ENCODE measurements at places on chromosomes 3 and 15.

DNA sequence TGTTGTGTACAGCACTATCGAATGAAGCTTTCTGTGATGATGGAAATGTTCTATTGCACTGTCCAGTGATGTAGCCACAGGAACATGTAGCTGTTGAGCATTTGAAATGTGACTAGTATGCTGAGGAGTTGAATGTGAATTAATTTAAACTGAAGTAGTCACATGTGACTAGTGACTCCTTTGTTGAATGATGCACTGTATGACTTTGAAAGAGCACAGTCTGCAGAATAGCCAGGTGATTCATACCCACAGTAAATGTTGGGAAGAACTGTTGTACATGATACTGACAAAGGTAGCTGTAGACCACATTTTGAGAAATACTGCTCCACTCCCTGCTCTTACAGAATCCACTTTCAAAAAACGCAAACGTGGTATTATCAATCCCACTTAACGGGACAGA lies 34.0 kb upstream of the ACTL6A start:
- DNase-seq: peak; percentile 57

GRCh38 chr3:65781594-65781993 lies 257.1 kb downstream of the MAGI1 start:
- no peak for DNase-seq

- no peak for DNase-seq
These were observed 25.1 kb upstream of the ANKRD34C start for GRCh38 chr15:79257454-79257853.

- DNase-seq: no peak
These were observed 353.1 kb upstream of the ALCAM start for GRCh38 chr3:105013657-105014056.

- no peak for DNase-seq
These were observed 360.6 kb upstream of the ATP10A start for GRCh38 chr15:26223720-26224119.

DNA sequence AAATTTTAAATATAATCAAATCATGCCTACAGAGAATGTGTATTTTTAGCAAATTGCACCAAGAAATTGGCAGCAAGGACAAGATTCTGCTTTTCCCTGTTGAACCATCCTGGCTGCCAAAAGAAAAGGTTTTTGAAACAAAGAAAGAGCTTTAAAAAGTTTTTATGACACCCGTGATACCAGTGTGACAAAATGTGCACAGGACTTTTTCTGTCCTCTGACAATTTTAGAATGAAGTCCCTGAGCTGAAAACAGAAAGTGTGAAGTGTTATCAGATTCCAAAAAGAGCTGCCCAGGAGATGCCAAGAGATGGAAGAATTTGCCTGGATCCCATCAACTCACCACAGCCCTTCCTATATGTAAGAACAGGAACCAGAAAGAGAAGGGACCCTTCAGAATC lies 33.2 kb upstream of the TMC3 start:
- DNase-seq: no peak

GRCh38 chr15:69828181-69828828 lies 269.4 kb downstream of the TLE3 start:
- no peak for DNase-seq

- DNase-seq: no peak
These were observed 122.4 kb downstream of the FOXP1 start for GRCh38 chr3:71461114-71461513.

GRCh38 chr15:44595246-44595645 lies 58.3 kb downstream of the EIF3J start:
- DNase-seq: peak; percentile 6

- no peak for DNase-seq
These were observed 1121.5 kb downstream of the NAALADL2 start for GRCh38 chr3:175980486-175981090.

- DNase-seq: no peak
These were observed 21.5 kb upstream of the PTPN23 start for GRCh38 chr3:47359323-47359722.

DNA sequence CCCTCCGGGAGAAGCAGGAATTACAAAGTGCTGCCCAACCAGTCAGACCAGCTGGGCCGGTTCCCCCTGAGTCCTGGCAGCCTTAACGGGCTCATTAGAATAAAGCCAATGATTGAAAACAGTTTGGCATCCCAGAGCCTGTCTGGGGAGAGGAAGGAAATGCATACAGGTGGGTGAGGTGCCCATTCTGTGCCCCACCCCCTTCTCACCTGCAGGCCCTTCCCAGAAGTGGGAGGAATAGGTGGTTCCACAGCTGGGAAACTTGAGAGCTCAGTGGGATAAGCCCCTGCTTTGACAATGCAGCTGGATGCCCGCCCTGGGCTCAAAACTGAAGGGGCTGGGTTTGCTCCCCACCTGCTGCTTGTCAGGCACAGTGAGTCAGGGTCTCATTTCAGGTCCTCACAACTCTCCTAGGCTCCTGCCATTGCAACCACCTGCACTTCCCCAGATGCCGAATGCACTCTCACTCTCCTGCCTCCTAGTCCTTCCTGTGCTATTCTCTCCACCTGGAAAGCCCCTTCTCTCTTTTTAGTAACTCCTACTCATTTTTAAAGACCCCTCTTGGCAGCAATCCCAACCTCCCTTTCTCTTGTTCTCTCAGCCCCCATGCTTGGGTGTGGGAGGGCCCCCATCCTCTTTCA lies 5.5 kb upstream of the BUB1B start:
- DNase-seq: no peak

- no peak for DNase-seq
These were observed 93.0 kb downstream of the ALCAM start for GRCh38 chr3:105459566-105460290.

GRCh38 chr3:9903238-9903624 lies 583 bp downstream of the IL17RE start:
- peak; percentile 55 for DNase-seq

GRCh38 chr15:76987896-76988860 lies 6.7 kb upstream of the PSTPIP1 start:
- DNase-seq: no peak

DNA sequence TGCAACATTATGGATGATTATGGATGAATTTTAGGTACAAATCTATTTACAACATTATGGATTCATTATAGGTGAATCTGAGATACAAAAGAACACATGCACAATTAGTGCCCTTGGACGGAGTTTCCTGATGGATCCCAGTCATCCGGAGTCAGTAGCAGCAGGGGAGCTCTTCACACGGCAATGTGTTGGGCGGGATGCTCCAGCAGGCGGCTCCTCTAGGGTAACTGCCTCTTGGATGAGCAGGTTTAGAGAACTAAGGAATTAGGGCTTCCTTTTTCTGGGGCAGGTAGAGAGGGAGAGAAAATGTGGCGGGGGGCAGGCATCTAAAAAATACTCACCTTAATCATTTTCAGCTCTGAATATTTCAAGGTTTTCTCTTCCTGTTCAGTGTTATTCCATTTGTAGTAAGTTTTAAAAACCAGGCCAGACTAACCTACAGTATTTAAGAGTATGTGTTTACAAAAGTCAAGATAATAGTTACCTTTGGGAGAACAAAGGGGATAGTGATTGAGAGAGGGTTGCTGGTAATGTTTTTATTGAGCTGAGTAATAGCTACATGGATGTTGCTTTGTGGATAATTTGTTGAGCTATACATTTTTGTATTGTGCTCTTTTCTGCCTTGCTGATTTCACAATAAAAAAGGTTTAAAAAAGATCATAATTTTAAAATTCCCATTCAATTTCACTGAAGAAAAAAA lies 27.4 kb upstream of the GOLM2 start:
- peak; percentile 4 for DNase-seq

DNA sequence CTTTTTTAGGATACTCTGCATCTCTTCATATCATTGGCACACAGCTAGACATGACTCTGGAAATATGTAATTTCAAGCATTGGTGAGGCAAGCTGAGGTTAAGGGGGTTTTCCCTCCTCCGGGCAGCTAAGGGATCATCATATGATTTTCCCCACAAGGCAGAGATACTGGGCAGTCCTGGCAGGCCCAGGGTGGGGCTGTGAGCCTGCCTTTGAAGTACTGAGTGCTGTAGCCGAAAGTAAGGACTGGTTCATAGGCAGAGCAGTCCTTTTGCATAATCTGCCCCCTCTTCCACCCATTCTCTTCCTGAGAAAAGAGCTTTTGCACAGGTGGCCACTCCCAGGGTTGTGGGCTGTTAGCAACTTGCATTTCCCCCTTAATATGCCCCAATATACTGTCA lies 168.8 kb upstream of the MANF start:
- no peak for DNase-seq

DNA sequence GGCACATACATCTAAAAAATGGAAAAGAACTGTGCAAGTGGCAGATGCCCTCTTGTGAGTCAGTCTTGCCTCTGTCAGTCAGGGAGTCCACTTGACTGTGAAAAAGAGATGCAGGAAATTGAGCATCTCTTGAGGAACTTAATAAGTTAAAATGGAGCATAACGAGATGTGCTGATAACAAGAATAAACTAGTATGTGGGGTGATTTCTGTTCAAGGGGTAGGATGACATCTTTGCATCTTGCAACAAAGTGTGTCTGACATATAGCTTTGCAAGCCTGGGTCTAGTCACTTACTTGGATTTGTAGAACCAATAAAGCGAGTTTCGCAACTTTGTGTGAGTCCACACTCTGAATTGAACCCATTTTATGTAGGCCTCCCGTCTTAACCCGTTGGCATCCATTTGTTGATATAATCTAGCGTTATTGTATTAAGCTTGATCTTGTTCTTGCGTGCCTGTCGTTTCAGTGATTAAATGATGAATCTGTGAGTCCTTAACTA lies 2.2 kb downstream of the USP3 start:
- peak; percentile 44 for DNase-seq

GRCh38 chr3:124587053-124587408 lies 143.2 kb upstream of the UMPS start:
- peak; percentile 37 for DNase-seq

- DNase-seq: no peak
These were observed at the start of gene HYAL2 for GRCh38 chr3:50322386-50323091. TSS of gene HYAL2 (minus strand) at chr3:50322745. CDS start at chr3:50320489, 2,256 bp downstream.

GRCh38 chr3:72690629-72691028 lies 157.6 kb downstream of the SHQ1 start:
- no peak for DNase-seq

- no peak for DNase-seq
These were observed 189.2 kb downstream of the RSL24D1 start for GRCh38 chr15:55007561-55007960.

GRCh38 chr3:19427422-19428149 lies 279.3 kb downstream of the KCNH8 start:
- no peak for DNase-seq

- DNase-seq: no peak
These were observed 1.3 kb upstream of the LYSMD4 start for GRCh38 chr15:99734575-99734974.

GRCh38 chr3:107994956-107995715 lies 95.7 kb downstream of the CD47 start:
- no peak for DNase-seq

- no peak for DNase-seq
These were observed 223.3 kb upstream of the ADAMTS9 start for GRCh38 chr3:64911138-64911537.

DNA sequence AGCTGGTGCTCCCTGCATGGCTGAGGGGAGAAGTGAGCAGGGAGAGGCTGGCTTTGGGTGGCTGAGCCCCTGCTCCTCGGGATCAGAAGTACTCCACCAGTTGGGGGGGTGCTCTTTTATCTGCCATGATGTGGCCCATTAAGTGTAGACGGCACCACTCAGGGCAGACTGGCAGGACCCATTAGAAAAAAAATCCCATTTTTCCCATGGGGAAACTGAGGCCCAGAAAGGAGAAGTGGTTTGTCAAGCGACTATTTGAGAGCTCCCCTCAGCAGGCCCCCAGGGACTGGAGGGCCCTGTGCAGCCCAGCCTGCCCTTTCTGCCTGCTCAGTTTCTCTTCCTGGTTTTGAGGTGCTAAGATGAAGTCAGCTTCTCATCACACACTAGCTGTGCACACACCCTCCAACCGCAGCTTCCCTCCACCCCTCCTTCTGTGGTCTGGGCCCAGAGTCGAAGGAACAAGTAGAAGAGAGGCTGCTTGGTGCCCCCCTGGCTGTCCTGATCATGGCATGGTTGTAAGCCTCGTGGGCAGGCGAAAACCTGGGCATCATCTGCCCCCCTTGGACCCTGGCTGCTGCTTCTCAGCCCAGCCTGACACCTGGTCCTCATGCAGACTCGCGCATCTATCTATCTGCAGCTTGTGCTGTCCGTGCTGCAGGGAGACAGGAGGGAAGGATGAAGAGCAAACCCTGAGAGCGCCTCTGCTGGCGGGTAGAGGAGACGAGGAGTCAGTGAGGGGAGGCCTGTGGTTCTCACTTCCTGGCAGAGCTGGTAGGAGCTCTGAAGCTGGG lies 5.6 kb downstream of the CSK start:
- peak; percentile 83 for DNase-seq

DNA sequence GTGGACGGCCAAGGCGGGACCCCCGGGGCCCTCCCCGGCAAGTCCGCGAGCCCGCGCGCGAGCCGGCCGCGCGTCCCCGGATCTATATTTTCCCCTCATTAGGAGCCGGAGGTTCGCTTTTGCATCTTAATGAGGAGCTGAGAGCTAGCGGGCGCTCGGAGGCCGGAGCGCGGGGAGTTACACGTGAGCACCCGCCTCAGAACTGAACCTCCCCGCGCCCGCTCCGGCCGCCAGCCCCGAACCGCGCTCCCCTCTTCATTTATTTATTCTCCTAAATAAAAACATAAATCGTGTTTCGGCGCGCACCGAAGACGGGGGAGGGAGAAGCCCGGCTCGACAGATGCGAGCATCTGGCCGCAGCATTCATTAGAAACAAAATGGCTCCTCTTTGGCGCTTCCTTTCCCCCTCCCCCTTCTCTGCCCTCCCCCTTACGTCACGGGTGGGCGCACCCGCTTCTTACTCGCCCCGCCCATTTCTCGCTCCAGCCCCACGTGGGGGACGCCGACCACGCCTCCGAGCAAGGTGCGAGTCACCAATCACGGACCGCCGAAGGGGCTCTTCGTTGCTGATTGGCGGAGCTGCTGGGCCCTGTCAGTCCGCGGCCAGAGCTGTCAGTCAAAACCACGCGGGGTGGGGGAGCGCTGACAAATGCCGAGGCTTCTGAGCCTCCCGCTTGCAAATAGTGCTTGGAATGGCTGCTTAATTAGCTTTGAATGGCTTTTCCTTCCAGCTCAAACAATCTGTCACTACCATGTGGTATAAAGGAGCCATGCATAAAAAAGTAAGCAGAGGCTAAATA lies 1.6 kb upstream of the TLE3 start:
- DNase-seq: peak; percentile 99

GRCh38 chr15:38714309-38715072 lies 149.9 kb upstream of the RASGRP1 start:
- peak; percentile 94 for DNase-seq

- no peak for DNase-seq
These were observed 6.9 kb downstream of the TSC22D2 start for GRCh38 chr3:150414959-150415358.

DNA sequence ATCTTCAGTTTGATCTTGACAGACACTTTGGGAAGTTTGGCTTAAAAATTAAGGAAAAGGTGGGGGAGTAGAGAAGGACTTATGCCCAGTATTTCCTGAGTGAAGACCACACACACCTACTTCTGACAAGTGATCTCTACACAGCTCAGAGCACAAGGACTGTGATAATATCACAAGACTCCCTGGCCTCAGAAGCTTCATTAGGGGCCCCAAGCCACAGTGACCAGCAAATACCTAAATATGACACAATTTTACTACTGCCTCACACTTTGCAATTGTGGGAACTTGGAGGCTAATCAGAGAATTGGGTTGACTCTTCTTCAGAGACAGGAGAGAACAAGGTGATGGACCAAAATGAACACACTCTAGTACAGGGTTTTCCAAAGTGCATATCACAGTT lies 2.6 kb downstream of the ILDR1 start:
- DNase-seq: no peak

GRCh38 chr15:56428821-56429458 lies 36.0 kb downstream of the MNS1 start:
- DNase-seq: peak; percentile 32

- DNase-seq: no peak
These were observed 253.6 kb downstream of the NR1D2 start for GRCh38 chr3:24198728-24199127.

GRCh38 chr3:52091586-52092270 lies 35.4 kb upstream of the DUSP7 start:
- peak; percentile 76 for DNase-seq
